ENCODE measurements at places on chromosomes 5 and 9. TPM values are rescaled to one million over a fixed set of nuclear protein-coding genes. Genes with fewer than 3 reads are reported as not detected.
A peak's percentile ranks its signal among the peaks of the same experiment; 100 is the strongest.

DNA sequence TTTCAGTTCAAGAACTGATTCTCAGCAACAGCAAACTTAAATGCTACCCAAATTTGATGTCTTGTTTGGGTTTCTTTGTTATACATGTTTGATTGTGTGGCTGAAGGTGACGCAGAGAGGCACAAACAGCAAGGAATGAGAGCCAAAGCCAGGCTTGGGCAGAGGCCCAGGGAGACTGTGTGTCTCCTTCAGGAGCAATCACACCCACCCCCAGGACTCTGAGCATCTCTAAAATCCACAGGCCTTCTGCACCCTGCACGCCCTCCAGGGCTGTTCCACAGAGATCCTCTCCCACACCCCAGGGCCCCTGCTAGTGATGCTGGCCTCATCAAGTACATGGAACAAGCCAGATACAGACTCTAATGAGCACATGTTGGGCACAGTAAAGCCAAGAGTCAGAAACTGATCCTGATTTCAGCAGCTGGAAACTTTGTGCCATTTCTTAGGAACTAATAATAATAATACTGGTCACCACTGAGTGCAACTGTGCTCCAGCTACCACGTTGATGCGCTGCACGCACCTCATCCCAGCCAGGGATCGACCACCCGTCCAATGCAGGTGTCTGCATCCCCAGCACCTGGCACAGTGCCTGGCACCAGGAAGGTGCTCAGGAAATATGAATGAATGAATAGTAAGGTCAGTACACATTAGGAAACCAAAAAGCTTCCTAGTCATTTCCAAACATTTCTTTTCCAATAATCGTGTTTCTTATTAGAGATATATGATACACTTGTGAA, 54.6 kb upstream of the TCF7 start:
- no peak for DNase-seq

The PLPP7 gene
- 3.4 TPM for polyA plus RNA-seq

DNA sequence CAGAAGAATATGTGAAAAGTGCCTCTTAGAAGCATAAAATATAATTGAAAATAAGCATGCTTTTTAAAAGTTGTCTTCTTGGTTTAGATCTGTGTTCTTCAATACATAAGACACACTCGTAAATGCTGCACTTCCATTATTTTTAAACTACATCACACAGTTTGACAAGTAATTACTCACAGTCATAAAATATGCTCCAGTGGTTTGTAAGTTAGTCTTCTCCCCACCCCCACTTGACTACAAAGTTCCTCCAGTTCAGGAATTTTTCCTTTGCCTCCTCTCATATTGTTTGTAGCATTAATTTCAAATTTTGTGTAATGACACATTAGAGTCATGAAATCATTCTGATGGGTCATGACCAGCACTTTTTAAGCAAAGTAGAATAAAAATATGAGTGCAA, 60.3 kb upstream of the PTGER4 start:
- no peak for DNase-seq

GRCh38 chr5:136249678-136250266, 56.8 kb upstream of the SMIM32 start:
- DNase-seq, result peak; percentile 42

- DNase-seq, result no peak
These were observed 259.4 kb downstream of the PLK2 start for GRCh38 chr5:58200451-58200850.

The FGFR4 gene
- polyA plus RNA-seq, result 47.0 TPM

The RORB gene
- 0.24 TPM for polyA plus RNA-seq

DNA sequence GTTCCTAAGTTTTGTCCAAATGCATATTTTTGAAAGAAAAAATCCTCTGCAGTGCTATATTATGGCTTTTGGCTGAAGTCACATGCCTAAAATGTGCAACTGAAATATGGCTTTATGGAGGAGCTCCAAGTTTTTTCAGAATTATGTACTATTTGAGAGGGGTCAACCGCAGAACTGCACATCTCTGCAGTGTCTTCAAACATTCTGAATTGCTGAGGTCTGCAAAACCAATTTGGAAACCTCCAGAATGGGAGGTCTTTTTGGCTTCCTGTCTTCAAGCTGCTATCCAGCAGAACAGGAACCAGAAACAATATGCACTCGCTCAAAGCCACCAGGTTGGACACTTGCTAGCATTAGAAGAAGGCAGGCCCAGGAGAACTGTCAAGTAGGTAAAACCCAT, 376.0 kb upstream of the PAPPA start:
- peak; percentile 4 for DNase-seq

DNA sequence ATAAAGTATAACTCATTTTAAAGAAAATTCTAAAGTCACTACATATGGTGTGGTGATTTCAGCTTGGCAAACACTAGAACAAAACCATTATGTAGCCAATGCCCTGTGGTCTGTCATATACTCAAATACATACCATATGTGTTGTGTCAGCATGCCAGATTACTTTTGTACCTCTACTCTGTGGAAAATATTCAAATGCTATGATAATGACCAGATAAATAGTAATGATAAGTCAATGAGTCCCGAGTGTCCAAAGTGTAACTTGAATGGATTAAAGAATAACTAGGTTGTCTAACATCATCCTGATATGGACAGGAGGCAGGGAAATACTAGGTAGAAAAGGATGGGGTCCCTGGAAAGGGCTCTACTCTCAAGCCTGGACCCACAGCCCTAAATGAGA, 58.0 kb upstream of the IL6ST start:
- no peak for DNase-seq

- DNase-seq, result no peak
These were observed 577.2 kb downstream of the MTRR start for GRCh38 chr5:8446179-8446578.

The DMGDH gene
- 3.5 TPM for polyA plus RNA-seq

The STPG3 gene
- 1.0 TPM for polyA plus RNA-seq

The BSPRY gene
- polyA plus RNA-seq, result 8.8 TPM

The CA9 gene
- 0.79 TPM for polyA plus RNA-seq

GRCh38 chr5:147803926-147804325, 21.4 kb upstream of the JAKMIP2 start:
- DNase-seq, result no peak

- DNase-seq, result no peak
These were observed 106.1 kb upstream of the CPEB4 start for GRCh38 chr5:173781816-173782670.

DNA sequence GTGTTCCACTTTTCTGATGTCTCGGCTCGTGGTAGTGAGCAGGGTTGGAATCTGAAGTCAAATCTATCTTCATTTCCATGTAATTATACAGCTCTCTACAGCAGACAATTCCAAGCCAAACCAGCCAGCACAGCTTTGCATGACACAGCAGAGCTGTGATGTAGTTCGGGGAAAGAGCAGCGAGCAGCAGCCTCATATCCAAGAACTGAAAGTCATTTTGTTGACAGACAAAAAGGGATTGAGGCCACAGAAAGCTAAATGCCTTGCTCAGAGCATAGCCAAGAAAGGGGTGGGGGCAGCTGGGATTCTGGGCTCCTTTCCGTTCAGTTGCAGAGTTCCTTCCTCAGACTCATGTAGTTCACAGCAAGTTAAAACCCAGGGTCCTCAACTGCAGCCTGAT, 32.1 kb downstream of the LCP2 start:
- peak; percentile 56 for DNase-seq

GRCh38 chr5:175246242-175246888, 197.6 kb downstream of the DRD1 start:
- DNase-seq, result no peak

GRCh38 chr9:24071716-24072115, 245.7 kb upstream of the ELAVL2 start:
- no peak for DNase-seq

The SOHLH1 gene
- polyA plus RNA-seq, result not detected

- DNase-seq, result no peak
These were observed 657.6 kb upstream of the RIOK2 start for GRCh38 chr5:97840643-97841042.

The FGF1 gene
- 26.2 TPM for polyA plus RNA-seq

DNA sequence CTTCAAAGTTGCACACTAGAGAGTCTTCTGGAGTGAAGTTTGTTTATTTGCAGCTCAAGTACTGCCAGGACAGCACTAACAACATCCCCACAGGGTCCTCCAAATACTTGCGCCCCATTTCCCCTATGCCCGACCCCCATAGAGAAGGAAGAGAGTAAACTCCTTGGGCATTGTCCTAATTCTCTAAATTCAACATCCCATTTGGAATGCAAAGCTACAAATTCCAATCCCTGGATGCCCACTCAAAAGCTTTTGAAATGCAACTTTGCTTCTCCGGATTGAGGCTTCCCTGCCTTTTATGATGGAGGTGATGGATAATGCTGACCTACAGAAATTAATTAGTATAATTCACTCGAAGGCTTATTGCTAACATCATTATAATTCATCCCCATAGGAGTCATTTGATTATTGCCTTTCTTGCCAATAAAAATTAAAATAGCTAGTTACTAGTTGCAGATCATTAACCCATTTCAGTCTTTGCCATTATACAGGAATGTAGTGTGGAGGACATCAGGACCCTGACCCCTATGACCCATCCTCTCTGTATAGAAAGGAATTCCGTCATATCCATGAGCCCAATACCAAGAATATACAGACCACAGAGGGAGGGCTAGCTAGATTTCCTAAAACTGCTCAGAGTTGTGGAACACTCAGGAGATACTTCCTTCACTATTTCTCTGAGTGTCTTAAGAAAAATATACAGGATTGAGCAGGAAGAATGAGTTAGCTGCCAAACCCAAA, 277.6 kb downstream of the ZNF608 start:
- DNase-seq, result no peak

DNA sequence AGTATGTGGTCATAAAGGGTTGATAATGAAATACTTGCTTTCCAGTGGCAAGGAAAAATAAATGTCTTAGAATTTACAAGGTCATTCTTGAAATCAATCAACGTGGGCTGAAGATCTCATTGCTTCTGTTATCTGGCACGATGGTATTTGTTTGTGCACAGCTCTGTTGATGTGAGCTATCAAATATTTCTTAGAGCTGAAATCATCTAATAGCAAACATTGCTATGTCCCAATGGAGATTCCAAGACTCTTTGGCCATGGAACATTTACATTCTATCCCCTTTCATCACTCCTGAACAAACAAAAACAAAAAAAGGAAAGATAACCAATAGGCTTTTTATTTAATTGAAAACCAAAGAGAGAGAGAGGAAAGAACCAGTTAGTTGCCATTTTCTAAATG, 111.5 kb upstream of the CCDC152 start:
- no peak for DNase-seq

GRCh38 chr9:22211588-22212360, 202.7 kb upstream of the CDKN2B start:
- DNase-seq, result no peak

The FBP1 gene
- polyA plus RNA-seq, result 39.5 TPM

DNA sequence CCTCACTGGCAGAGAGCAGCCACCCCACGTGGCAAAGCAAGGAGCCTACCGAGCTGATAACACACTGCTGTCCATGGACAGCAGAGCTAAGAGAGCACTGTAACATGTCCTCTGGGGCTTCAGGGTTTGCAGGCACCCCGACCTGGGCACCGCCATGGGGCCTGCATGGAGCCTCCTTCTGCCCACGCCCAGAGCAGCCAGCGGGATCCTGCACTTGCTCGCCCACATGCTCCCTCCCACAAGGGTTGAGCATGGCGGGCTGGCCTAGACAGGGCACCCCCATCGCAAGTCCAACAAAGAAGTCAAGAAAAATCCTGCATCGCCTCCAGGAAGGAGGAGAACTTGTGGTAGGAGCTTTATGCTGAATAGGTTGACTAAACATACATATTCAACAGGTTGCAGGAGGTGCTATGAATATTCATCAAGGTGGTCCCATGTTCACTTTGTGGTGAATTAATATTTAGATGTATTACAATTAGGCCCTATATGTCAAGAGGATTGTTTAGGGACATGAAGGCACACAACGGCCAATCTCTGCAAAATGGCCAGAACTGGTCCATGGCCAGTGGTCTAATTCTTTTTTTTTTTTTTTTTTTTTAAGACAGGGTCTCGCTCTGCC, 3.8 kb upstream of the MIGA2 start:
- DNase-seq, result no peak

The HEMGN gene
- 33.1 TPM for polyA plus RNA-seq

GRCh38 chr9:89496645-89497256, 1.2 kb downstream of the SEMA4D start:
- no peak for DNase-seq

The TRIM36 gene
- polyA plus RNA-seq, result 2.2 TPM

The IFNA21 gene
- not detected for polyA plus RNA-seq

GRCh38 chr5:74206579-74207550, 433.7 kb downstream of the ENC1 start:
- no peak for DNase-seq

DNA sequence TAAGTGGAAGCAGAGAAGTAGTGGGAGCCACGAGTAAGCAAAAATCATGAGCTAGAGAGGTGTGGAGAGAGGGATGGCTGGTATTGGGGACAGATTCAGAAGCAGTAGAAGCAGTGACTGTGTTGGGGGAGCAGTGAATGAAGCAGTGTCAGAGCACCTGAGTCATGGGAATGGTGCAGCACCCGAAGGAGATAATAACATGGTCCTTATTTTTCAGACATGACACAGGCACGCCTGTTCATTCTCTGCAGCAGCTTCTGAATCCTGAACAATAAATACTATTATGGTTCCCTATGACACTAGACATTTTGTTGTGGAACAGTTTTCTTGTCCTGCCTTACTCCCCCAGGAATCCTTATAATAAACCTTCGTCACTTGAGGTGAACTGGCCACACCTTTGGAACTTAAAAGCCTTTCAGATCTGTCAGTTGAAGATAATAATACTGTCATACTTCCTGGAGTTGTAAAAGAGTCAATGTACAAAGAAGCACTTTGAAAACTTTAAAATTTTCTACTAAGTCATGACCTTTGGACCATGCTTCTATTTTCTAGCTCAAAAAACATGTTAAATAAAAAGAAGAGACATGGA, 7.0 kb upstream of the RASA1 start:
- DNase-seq, result no peak

The F12 gene
- polyA plus RNA-seq, result 13.4 TPM

- peak; percentile 35 for DNase-seq
These were observed 46.4 kb upstream of the STK32A start for GRCh38 chr5:147188200-147189108.

GRCh38 chr5:1359031-1359645, 14.2 kb upstream of the CLPTM1L start:
- DNase-seq, result no peak

The LCP2 gene
- 3.1 TPM for polyA plus RNA-seq

- no peak for DNase-seq
These were observed 9.9 kb upstream of the PHYHD1 start for GRCh38 chr9:128910906-128911305.

- DNase-seq, result no peak
These were observed 564.8 kb downstream of the ACTL7B start for GRCh38 chr9:108290839-108291585.

The CER1 gene
- 0.44 TPM for polyA plus RNA-seq

The SPINK7 gene
- polyA plus RNA-seq, result 1.1 TPM

The HSPB3 gene
- not detected for polyA plus RNA-seq

The PTGES gene
- polyA plus RNA-seq, result 5.2 TPM

- no peak for DNase-seq
These were observed 196.3 kb upstream of the DAPK1 start for GRCh38 chr9:87301371-87301770.
